Effector CD4-positive, alpha-beta T cell (primary cell): ENCODE measurements at places on chromosomes 1 and 21.

GRCh38 chr1:173275496-173275895 lies 68.4 kb upstream of the TNFSF4 start:
- no peak for DNase-seq

- DNase-seq = no peak
These were observed 1.4 kb downstream of the RNF207 start for GRCh38 chr1:6207075-6207885.

DNA sequence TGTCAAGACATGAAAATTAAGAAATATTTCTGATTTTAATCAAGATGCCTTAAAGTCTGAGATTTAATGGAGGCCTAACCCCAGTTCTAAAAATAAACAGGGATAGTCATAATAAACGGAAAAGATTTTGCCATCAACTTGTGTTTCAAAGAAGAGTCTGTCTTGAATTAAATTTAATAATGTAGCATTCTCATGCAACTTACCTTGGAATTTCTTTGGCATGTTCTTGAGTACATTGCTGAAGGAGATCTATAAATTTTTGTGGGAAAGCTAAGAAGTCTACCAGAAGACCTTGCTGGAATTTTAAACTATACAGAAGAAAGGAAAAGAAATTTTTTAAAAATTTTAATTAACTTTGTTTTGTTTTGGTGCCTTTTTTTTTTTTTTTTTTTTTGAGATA lies 10.6 kb downstream of the SASS6 start:
- no peak for DNase-seq

- no peak for DNase-seq
These were observed 6.3 kb upstream of the SELENON start for GRCh38 chr1:25793585-25794170.

DNA sequence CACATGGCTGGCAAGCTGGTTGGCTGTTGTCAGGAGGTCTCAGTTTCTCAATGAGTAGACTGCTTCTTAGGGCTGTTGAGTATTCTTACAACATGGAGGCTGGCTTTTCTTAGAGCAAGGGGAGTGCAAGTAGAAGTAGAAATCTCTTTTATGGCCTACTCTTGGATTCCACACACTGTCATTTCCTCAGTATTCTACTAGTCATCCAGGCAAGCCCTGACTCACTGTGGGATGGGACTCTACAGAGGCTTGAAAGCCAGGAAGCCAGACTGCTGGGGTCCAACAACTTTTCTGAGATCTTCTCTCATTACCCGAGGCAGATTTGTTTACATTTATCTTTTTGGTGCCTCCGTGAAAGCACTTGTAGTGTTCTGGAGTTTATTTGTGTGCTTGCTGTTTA lies 196.2 kb upstream of the APP start:
- DNase-seq = no peak

DNA sequence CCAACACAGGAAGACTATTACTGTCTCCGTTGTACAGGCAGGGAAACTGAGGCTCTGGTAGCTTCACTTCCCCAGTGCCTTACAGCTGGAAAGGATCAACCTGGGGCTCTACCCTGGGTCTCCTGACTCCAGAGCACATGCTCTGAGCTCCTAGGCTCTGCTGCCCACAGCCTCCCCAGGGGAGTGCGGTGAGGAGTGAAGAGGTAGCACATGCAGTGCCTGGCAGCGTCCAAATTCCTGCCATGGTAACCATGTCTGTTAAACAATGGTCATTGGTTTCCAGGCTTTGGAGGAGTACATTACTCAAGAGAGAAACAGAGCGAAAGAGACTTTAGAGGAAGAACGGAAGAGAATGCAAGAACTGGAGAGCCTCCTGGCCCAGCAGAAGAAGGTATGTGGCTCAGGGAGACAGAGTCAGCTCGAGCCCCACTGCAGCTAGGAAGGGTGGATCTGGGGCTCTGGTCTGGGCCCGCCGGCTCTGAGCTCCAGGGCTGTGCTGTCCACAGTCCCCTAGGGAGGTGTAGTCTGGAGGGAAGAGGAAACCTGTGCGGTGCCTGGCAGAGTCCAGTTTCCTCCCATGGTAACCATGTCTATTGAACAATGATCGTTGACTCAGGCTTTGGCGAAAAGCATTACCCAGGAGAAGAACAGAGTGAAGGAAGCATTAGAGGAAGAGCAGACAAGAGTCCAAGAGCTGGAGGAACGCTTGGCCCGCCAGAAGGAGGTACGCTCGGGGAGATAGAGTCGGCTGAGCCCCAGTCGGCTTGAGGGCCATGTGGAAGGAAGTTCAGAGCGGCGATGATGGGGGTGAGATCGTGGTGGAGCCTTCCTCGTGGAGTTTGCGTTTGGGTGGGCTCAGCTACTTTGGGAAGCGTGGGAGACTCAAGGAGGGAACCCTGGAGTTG lies 64.6 kb upstream of the EFHD2 start:
- DNase-seq = no peak

DNA sequence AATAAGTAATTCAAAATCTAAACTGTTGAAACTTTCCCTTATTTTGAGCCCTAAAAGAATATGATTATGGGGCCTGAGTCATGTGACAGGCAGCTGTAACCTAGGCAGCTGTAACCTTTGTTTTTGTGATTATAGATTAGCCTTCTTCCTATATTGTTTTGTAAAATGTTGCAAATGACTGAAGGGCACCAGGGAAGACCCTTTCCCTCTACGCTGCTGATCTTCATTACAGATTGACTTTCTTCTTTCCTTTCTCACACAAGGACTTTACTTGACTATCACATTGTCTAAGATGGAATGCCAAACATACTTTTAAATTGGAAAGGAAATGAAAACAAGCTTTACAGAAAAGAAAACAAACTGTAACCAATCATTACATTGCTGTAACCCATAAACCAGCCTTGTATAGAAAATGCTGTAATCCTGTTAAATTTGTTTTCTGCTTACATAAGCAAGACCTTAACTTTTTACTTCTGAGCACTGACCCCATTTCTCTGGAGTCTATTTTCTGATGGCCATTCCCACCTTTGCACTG lies 242.2 kb downstream of the RGS7 start:
- DNase-seq = no peak

DNA sequence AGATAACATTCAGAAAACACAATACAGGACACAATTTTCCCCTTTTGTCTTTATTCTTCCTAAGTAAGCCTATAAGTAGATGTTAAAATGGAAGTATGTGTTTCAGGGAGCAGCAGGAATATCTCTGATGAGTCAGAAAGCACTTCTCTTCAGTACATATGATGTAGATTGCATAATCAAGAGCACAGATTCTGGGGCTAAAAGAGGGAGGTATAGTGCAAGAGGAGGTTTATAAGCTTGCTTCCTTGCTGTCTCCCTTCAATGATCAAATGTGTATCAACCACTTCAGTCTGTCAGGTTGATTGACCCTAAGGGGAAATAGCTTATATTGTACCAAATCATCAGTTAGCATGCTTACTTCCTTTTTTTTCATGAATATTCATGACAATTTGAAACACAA lies 822.8 kb downstream of the BRINP3 start:
- no peak for DNase-seq

- DNase-seq = no peak
These were observed 108.9 kb downstream of the NOS1AP start for GRCh38 chr1:162178432-162178831.

DNA sequence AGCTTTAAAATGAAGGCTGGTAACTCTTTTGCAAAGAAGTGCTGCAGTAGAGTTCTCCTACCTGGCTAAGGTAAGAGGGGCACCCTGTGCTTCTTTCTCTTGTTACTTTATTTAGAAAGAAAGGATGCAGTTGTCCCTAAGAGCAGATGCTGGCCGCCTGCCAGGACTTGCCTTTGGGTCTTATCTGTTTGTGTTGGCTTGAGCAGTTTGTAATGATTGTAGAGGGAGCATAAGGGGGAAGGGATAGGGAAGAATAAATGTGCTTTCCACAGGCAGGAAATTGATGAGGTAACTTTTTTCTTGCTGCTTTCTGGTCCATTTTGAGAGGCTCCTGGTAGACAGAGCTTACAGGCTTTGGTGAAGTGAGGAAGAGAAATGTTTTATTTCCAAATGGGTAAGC lies 229.6 kb downstream of the HHAT start:
- no peak for DNase-seq

GRCh38 chr1:202146993-202147392 lies 2.5 kb upstream of the ARL8A start:
- DNase-seq = no peak

DNA sequence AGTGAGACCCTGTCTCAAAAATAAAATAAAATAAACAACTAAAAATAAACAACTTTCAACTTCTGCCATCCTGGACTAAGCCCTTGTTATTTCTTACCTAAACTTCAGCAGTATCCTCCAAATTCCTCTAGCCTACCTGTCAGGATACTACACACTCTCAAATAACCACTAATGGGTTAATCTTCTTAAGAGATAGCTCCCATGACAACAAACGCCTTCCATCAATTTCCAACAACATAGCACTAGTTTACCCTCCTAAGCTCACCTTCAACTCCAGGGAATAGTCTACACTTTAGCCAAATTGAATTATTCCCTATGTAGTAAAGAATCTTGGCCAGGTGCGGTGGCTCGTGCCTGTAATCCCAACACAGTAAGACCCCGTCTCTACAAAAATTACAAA lies 11.3 kb downstream of the AUNIP start:
- DNase-seq = no peak

GRCh38 chr21:44989537-44989886 lies 49.7 kb downstream of the SLX9 start:
- no peak for DNase-seq

- DNase-seq = peak; percentile 35
These were observed 9.8 kb upstream of the CDC20 start for GRCh38 chr1:43348809-43349593.

- no peak for DNase-seq
These were observed 13.5 kb upstream of the PRELP start for GRCh38 chr1:203462143-203462542.

DNA sequence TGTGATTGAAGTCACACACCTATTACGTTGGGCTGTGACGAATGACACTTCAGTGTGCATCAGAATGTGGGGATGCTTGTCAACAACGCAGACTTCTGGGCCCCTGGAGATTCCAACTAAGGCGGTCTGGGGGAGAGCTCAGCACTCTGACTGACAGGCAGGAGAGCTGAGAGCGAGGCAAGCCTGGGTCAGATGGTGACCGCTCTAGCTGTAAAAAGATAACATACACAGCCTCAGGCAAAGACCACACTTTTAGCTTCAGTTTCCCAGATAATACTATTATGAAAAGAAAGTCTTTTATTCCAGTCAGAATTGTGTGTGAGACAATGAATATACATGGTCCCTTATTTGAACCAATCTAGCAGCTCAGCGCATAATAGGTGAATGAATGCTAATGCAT lies 25.4 kb downstream of the EDARADD start:
- DNase-seq = no peak

DNA sequence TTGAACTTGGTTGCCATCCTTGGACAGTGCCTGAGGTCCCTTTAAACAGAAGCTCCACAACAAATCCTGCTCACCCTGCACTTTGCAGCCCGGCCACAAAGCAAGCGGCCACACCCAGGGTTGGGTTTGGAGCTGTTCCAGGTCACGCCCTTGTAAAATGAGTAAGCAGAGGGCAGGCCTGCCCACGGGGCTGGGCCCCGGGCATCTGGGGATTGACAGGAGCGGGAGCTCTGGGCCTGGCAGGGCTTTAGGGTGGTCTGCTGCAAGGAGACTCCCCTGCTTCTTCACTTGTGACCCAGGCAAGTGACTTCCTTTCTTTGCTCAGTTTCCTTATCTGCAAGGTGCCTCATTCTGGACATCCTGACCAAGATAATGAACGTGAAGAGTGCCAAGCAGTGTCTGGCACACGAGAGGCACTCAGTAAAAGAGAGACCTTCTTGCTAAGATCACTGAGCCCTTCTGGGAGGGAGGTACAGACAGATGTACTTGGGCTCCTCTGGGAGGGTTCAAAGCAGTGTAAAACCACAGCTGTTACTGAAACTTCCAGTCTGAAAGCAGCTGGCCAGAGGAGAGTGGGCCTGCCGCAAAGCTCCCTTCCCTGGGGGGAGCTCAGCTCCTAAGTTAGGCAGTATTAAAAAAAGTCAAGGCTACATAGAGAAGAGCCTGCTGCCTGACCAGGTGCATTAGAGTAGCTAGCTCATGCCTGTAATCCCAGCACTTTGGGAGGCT lies 2.6 kb downstream of the E2F2 start:
- peak; percentile 51 for DNase-seq

- no peak for DNase-seq
These were observed 355.0 kb upstream of the ESRRG start for GRCh38 chr1:217078078-217078690.

- no peak for DNase-seq
These were observed 149.0 kb downstream of the ATP6V1G3 start for GRCh38 chr1:198391393-198392020.

GRCh38 chr21:40070871-40071270 lies 203.6 kb downstream of the PCP4 start:
- no peak for DNase-seq

- DNase-seq = no peak
These were observed 1.0 kb downstream of the PLPP3 start for GRCh38 chr1:56578138-56578962.

DNA sequence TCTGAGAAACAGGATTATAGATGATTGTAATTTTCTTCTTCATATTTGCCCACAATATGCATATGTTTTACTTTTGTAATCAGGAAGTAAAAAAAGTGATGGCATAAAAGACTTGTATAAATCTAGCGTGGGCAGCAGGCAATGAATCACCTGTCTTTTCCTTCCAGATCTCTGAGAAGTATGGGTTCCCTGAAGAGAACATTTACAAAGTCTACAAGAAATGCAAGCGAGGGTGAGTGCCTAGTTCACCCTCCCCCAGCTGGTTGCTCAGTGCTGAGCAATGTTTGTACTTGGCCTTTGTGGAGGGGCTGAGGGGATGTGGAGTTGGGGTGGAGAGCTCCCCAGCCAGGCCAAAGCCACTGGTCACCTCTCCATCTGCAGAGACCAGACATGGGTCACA lies 30.7 kb downstream of the GRHL3 start:
- no peak for DNase-seq

DNA sequence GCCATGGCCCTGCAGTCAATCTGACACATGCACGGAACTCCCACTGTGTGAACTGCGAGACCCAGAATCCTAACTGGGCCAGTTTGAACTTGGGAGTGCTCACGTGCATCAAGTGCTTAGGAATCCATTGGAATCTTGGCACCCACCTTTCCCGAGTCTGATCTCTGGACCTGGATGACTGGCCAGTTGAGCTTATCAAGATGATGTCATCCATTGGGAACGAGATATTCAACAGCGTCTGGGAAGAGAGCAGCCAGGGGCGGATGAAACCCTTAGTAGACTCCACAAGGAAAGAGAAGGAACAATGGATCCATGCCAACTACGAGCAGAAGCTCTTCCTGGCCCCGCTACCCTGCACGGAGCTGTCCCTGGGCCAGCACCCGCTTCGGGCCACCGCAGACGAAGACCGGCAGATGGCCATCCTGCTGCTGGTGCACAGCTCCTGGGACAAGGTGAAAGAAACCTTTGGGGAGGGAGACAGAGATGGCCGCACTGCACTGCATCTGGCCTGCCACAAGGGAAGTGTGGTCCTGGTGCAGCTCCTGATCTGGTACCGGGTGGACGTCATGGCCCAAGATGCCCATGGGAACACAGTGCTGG lies 3.1 kb upstream of the TDRD5 start:
- DNase-seq = no peak
